ENCODE measurements at places on chromosomes 6 and 20.

GRCh38 chr6:148497717-148498116, 155.1 kb downstream of the SASH1 start:
- no peak for DNase-seq
- H3K4me1 ChIP-seq = no peaks in the 10 kb centered on the region
- no peak overlapping the region for H3K27ac ChIP-seq
- no peaks in the 10 kb centered on the region for H3K36me3 ChIP-seq

- peaks cover 4% of the 10 kb centered on the region for H3K27me3 ChIP-seq
- DNase-seq = no peak
- H3K27ac ChIP-seq = no peak overlapping the region
- H3K4me3 ChIP-seq = no peak overlapping the region
- H3K4me1 ChIP-seq = peaks cover 2% of the 10 kb centered on the region
Observed at GRCh38 chr6:79894939-79895338, 52.4 kb downstream of the ELOVL4 start.

GRCh38 chr6:44569931-44570385, 182.5 kb downstream of the CDC5L start:
- H3K27me3 ChIP-seq = peaks cover 26% of the 10 kb centered on the region
- DNase-seq = no peak
- no peak overlapping the region for H3K4me3 ChIP-seq
- no peaks in the 10 kb centered on the region for H3K36me3 ChIP-seq

GRCh38 chr6:106823732-106824351, 150.7 kb downstream of the CD24 start:
- H3K27ac ChIP-seq = no peak overlapping the region
- H3K4me3 ChIP-seq = no peak overlapping the region
- no peaks in the 10 kb centered on the region for H3K36me3 ChIP-seq
- peaks cover 4% of the 10 kb centered on the region for H3K27me3 ChIP-seq
- no peaks in the 10 kb centered on the region for H3K4me1 ChIP-seq

DNA sequence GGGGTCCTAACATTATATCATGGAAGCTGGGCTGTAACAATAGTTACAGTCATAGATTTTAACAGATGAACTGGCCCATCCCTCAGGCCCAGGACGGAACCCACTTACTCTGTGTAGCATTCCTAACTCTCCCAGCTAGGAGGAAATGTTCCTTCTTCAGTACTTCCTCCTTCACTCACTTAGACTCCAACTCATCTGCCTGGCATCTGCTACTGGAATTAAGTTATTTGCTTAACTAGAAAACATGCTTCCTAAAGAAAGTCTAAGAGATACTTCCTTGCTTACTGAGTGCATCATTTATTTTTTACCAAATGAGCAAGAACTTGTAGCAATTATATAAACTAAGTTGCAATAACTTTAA, 20.5 kb downstream of the GCLC start:
- no peak for DNase-seq
- H3K4me3 ChIP-seq = no peak overlapping the region
- H3K36me3 ChIP-seq = peaks cover 5% of the 10 kb centered on the region
- peaks cover 9% of the 10 kb centered on the region for H3K4me1 ChIP-seq
- H3K27ac ChIP-seq = no peak overlapping the region

DNA sequence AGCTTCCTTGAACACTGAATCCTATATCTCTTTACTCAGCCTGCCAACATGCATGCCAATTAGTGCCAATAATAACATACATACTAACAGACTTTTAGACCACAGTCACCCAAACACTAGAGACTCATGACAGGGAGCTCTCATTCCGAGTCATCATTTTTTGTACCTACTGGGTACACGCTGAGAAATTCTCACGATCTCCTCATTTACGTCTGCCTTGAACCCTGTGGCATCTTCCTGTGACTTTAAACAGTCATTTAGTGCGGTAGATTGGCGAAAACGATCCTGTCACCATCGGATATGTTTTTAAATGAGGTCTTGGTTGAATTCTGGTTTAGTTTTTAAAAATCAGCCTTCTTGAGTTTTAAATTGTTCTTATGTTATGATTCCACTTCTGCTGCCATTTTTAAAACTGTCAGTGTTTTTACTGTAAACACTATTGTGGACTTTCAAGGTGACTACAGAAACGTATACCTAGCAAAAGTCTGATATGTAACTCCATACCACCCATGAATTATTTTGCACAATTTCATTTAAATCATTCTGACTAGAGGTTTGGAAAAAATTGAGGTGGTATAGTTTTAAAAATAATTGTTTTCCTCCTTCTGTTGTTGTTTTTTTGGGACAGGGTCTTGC, 275.4 kb downstream of the TSHZ2 start:
- H3K27ac ChIP-seq = no peak overlapping the region
- H3K4me3 ChIP-seq = no peak overlapping the region
- H3K27me3 ChIP-seq = no peaks in the 10 kb centered on the region
- no peak for DNase-seq
- peaks cover 7% of the 10 kb centered on the region for H3K4me1 ChIP-seq

DNA sequence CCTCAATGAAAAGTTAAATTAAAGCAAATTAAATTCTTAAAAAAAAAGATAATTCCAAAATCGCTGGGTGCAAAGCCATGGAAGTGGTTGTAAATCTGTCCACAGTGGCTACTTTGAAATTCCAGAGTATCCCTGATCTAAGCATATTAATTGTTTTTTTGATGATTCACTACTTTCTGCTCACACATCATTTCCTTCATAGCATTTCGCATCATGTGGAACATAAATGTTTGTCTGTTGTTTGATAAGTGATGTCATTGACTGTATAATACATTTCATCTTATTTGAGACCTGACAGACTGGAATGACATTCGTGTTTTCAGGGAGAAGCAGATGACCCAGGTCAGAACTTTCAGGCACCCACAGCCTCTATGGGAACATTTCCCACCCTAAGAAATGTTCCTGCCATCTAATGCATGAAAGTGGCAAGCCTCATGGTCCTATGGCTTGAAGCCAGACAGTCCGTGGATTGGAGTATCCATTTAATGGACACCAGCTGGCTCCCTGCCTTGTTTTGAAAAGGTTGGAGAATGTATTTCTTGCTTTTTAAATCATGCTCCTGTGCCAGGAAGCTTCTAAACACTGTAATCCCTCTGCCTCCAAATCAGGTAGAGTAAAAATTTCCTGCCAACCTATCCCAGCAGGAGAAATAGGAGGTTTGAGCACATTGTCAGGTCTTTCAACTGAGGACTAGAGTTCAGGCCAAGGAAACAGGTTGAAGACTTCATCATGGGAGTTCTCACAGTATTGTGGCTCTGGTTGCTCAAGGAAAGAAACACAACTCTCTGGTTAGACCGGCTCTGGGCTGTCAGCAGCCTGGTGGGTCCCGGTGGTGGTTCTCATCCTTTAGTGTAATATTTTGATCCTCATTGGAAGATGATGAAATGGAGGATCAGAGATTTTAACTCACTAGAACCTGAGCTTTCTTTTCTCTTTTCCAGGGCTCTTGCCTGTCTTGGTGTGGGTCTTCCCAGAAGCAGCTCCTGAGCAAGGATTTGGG, 157.9 kb downstream of the SLC24A3 start:
- H3K27ac ChIP-seq = no peak overlapping the region
- no peaks in the 10 kb centered on the region for H3K27me3 ChIP-seq
- DNase-seq = no peak
- H3K4me1 ChIP-seq = no peaks in the 10 kb centered on the region
- H3K36me3 ChIP-seq = no peaks in the 10 kb centered on the region
- H3K4me3 ChIP-seq = no peak overlapping the region
